Activated B cell treated with CpG ODN at 0.5 μM for 24 hours (primary cell): ENCODE measurements at places on chromosomes 12 and 14.

DNA sequence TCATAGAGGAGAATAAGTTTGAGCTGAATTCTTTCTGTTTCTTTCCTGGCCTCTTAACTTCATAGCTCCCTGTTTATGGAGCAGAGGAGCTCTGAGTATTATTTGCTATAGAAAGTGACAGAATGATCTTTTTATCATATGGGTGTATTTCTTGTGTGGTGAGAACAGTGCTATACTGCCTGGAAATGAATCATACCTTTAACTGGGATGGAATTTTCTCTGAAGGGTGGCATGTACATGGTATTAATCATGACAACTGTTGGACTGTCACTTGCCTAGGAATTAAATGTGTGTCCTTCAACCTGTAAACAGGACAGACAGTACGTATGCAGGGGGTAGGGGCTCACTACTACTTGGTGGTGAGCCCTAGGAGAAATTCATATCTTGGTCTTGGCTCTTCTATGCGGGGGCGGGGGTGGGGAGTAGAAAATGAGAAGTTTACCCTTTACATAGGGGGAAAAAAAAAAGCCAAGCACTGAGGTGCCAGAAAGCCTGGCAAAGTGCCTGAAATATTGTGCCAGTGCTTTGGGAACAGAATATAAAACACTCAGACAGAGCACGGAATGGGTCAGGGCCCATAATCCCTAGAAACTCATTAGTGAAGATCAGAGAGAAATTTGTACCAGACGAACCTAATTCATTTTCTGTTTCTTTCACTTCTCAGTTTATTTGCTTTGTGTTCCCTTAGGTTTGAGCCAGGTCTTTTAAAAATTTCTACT is 33.8 kb downstream of the ARMH4 start:
- no peak for DNase-seq

DNA sequence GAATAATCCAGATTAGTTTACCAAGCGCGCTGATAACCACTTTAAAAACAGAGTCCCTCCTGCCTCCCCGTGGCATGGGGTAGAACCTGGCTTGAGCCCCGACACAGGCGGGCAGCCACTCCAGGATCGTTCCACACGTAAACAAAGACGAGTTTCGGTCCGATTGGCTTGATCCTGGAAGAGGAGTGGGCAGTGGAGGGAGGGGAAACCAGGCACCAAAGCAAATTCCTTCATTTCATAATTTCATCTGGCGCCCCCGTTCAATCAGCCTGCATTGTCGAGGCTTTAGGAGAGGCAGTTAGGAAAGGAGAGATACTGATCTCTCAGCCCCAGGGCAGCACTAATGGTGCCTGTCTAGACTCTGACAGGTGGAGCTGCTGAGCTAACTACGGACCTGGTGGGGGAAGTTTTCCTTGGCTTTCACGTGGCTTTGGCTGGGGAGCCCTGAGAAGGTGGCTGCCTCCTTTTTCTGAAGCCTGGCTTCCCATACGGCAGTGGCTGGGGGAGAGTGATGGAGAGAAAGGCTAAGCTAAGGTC is 751 bp upstream of the GPRC5A start:
- no peak for DNase-seq

DNA sequence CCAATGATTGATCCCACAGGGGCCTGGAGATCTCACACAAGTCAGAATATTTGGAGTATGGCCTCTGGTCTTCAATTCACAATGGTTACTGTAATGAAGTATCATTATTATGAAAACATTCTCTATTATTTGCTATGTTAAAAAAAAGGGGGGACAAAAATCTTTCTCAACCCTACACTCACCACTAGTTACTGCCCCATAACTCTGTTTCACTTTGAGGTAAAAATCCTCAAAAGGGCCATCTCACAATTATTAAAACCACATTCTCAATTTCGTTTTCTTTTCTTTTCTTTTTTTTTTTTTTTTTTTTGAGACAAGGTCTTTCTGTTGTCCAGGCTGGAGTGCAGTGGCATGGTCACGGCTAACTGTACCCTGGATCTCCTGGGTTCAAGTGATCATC is 59.6 kb upstream of the KCNC2 start:
- no peak for DNase-seq

DNA sequence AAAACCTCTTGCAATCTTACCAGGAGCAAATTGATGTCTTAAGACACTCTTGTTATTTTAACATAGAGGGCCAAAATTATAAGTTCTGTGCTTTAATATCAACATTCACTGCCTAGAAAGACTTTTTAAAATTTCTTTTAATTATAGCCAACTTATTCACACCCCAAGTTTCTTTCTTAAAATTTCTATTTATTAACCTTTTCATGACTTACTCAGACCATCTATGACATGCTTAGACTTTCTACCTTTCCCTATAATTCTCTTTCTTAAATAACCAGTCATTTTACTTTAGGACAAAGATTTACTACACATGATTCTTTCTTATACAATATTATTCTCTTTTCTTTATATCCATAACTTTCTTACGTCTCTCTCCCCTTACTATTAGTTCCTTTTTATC is 220.4 kb downstream of the NUBPL start:
- DNase-seq = no peak

GRCh38 chr12:100163416-100164152 is 20.9 kb upstream of the BLTP3B start:
- peak; percentile 42 for DNase-seq

DNA sequence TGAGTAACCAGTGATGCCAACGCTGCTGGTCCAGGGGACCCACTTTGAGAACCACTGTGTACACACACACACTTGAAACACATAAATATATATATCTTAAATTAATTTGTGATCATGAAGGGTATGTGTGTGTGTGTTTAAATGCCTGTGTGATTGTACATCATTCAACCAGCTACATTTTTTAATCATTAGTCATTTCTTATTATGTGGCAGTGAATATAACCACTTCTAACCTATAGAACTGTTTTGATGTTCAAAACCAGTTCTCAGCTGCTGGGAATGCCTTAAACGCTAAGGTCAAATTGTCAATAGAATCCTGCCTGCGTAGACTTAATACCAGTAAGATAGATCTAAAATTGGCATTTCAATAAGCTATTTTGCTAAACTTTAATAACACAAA is 330.0 kb downstream of the SYT1 start:
- DNase-seq = no peak

- DNase-seq = no peak
Observed at GRCh38 chr12:58420503-58420902, 479.1 kb downstream of the ATP23 start.

GRCh38 chr14:72111911-72112310 is 179.7 kb downstream of the RGS6 start:
- DNase-seq = no peak

GRCh38 chr12:95874452-95874851 is 15.7 kb downstream of the SNRPF start:
- no peak for DNase-seq

DNA sequence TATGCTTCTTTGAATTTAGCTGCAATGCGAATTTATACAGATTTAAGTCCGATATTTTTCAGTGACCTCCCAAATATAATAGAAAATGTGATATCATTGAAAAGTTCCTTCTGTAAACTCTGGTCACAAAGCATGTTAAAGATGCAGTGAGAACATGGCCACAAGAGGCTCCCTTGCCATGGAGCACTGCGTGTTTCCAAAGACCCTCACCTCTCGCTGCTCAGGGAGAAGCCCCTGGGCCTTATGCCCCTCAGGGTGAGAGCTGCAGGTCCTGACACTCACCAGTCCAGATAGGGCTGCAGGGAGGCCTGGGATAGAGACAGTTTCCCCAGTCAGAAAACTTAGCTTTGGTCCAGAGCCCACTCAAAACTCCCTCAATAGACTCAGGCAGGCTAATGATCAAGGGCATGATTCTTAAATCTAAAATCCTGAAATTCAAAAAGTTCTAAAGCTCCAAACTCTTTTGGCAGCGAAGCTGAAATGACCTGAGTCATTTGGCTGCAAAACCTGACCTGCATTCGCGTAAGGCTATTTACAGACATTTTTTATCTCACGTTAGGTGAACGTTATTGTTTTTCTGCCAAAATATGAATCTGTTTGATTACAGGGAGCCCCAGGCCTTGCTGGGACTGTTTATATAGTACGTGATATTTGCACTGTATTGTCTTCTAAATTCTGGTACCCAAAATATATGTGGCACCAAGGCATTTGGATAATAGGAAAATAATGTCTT is 67.8 kb downstream of the CAPZA3 start:
- DNase-seq = no peak

DNA sequence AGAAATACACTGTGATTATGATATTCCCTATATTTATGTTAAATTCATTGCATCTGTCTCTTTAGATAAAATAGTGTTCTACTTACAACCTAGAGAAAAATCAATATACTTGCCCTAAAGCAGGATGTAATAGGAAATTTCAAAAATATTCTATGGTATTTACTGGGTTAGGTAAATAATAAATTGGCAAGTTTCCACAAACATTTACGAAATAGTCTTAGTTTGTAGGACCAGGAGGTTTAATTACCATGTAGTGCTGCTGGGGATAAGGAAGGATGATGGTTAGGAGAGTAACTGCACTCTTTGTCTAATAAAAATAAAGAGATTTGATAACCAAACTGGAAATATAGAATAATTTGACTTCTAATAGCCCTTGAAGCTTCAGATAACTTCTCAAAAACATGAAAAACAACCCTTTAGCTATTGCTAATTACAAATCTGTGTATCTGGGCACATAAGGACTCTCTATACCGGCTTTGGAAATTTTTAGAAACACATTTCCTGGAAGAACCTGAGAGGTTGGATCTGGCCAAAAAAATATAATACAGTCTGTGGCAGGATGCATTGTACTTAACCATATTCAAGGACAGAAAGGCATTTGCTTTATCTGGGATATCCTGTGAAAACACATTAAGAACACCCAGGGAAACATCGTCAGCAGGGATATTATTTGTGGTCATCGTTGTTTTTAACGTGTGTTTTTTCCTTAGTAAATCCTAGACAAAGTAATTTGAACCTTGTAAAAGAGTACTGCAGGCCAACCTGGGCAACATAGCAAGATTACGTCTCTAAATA is 36.7 kb upstream of the TMCC3 start:
- DNase-seq = no peak

DNA sequence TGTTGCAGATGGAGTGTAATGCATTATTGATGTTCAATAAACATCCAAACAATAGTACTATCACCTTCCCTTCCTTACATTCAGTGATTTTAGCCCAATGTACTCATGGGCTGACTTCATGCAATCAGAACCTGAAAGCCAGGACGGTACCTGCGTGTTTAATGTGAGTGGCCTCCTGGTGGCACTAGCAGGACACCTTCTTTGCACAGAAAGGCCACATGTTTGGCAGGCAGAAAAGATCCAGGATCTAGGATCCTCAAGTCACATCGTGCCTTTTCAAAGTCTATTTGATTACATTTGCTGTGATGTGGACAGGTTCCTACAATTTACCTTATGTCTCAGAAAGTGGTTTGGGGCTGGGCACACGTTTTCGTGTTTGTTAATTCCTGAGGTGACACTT is 82.9 kb downstream of the NEDD1 start:
- no peak for DNase-seq

- DNase-seq = no peak
Observed at GRCh38 chr14:27228053-27228452, 630.2 kb upstream of the NOVA1 start.

GRCh38 chr14:71103662-71104484 is 196.6 kb downstream of the PCNX1 start:
- DNase-seq = no peak

- no peak for DNase-seq
Observed at GRCh38 chr14:23401291-23401690, 6.8 kb downstream of the MYH6 start.

DNA sequence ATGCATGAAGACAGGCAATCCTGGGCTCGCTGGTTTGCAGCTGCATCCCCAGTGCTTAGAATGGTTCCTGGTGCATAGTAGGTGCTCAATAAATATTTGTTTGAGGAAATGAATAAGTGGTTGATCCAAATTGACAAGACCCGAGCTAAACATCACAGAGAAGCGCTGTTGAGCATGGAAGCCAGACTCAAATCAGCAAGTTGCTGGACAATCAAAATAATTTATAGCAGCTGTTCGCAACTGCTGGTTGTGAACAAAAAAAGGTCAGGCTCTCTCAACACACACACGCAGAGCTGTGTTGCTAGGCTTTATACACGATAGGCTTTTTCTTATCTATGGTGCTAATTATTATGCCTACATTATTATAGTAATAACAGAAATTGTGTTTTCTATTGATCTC is 190.2 kb downstream of the TBX5 start:
- DNase-seq = no peak

- no peak for DNase-seq
Observed at GRCh38 chr14:27078191-27078590, 480.4 kb upstream of the NOVA1 start.

GRCh38 chr12:85825746-85826145 is 10.5 kb downstream of the RASSF9 start:
- no peak for DNase-seq

DNA sequence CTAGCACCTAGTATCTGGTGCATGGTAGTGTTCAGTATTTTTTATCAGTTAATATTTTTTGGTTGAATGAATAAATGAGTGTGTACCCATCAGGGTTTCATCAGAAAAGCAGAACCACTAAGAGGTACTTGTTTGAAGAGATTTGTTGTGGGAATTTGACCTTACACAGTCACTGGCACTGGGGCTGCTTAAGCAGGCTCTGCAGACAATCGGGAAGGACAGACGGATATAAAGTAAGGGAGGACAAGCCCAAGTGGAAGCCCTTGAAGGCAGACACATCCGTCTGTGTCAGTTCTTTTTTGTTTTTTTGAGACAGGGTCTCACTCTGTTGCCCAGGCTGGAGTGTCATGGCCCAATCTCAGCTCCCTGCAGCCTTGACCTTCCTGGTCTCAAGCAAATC is 38.7 kb downstream of the CD9 start:
- DNase-seq = no peak

DNA sequence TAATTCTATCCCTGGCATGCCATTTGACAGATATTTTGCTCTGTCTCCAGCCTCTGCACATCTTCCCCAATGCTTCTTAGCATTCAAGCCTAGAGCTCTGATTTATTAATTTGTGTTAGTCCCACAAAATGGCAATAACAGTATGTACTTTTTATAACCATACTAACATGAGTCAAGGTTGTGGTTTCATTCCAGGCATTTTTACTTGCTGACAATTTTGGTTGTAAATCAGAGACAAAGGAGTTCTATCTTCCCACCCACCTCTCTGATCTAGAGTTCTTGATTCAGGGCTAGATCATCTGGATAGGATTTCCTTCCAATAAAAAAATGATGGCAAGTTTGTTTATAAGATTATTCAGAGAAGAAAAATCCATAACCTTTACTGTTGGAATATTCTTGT is 18.5 kb upstream of the CISTR start:
- no peak for DNase-seq

- no peak for DNase-seq
Observed at GRCh38 chr12:78385541-78385940, 479.0 kb upstream of the SYT1 start.

DNA sequence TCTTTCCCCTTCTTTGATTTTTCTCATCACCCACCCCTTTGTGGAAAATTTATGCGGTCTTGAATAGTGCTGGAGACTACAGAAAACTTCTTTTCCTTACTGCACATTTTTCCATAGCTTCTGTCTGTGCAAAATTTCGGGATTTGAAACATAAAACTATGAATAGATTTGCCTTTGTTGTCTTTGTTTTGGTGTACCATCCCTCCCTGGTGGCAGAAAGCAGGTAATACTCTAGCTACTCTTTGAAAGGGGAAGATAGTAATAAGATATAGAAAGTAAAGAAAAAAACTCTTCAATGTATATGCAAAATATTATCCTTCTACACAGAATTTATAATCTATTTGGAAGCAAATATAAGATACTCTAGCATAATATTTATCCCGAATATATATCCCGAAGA is 79.1 kb upstream of the LMO3 start:
- DNase-seq = no peak

GRCh38 chr14:63565448-63565847 is 22.3 kb upstream of the PPP2R5E start:
- no peak for DNase-seq
